ENCODE measurements at places on chromosomes 12 and 14.

- no peak for DNase-seq
Measured at GRCh38 chr14:96129128-96129736, 75.4 kb upstream of the BDKRB2 start.

GRCh38 chr14:81533212-81533535 lies 479 bp downstream of the SEL1L start:
- DNase-seq, result no peak

DNA sequence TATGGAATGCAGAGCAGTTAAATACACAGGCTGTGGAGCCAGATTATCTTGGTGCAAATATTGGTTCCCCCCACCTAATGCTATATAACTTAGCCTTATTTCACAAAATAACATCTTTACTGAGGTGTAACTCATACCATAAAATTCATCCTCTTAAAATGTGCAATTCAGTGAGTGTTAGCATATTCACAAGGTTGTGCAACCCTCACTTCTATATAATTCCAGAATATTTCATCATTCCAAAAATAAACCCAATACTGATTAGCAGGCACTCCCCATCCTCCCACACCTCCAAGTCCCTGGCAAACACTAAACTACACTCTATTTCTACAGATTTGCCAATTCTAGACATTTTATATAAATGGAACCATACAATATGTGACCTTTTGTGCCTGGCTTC lies 116.3 kb upstream of the CNTN1 start:
- no peak for DNase-seq

DNA sequence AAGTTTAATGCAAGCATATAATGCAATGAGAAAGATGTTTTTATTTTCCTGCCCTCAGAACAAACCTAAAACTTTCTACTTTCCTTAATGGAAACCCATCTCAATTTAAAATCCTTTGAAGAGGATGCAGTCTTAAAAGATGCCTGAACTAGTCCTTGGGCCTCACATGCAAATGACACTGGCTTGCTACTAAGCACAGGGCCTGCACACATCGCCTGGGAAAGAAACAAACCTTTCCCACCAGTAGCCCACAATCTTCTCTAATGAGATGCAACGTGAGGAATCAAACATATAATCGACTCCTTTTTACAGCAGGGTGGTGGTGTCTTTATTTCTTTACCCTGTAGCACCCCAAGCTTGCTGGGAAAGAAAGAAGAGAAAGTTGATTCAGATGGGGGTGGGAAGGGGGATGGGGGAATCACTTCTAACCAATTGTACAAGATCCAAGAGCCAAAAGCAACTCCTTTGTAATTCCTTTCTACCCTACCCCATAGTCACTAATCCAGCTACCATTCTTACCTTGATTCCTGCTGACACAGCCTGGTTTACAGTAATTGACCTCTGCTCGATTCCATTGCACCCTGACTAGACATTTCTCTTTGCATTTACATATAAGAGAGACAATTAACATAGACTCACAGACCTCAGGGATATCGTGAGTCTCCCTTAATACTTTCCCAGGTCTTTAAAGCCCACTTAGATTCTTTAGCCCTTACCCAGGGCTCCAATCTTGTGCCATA lies 69.5 kb upstream of the FERMT2 start:
- DNase-seq, result no peak

DNA sequence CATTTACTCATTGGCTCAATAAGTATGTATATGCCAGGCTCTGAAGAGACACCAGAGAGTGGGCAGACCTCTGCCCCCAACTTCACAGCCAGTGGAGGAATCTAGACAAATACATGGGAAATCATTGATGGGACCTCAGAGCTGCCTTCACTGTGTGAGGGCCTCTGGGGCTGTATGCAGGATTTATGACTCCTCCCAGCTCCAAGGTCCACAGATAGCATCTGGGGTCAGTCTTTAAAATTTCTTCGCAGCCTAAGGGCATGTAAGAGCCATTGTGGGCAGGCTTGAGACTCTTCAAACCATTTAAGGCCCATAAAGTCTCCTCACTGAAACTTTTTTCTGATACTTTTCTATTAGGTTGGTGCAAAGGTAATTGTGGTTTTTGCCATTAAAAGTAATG lies 125.5 kb downstream of the SPTSSA start:
- no peak for DNase-seq

GRCh38 chr14:56632195-56632594 lies 52.6 kb downstream of the TMEM260 start:
- no peak for DNase-seq

- DNase-seq, result no peak
Measured at GRCh38 chr12:64170024-64170423, 52.1 kb downstream of the KICS2 start.

DNA sequence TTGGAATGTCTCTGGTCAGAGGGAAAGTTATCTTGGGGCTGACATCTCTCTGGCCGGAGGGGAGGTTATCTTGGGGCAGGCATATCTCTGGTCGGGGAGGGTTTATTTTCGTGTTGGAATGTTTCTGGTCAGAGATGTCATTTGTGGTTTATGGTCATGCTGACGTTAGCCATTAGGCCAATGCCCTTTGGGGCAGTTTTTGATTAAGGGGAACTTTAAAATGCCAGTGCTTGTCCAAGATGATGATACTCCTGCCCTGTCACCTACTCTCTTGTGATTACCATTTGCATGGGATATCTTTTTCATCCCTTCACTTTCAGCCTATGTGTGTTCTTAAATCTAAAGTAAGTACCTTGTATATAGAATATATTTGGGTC lies 29.0 kb upstream of the A2M start:
- DNase-seq, result no peak

GRCh38 chr12:21642707-21643389 lies 14.8 kb downstream of the LDHB start:
- DNase-seq, result no peak

GRCh38 chr12:80217011-80217535 lies 117.7 kb downstream of the OTOGL start:
- no peak for DNase-seq

DNA sequence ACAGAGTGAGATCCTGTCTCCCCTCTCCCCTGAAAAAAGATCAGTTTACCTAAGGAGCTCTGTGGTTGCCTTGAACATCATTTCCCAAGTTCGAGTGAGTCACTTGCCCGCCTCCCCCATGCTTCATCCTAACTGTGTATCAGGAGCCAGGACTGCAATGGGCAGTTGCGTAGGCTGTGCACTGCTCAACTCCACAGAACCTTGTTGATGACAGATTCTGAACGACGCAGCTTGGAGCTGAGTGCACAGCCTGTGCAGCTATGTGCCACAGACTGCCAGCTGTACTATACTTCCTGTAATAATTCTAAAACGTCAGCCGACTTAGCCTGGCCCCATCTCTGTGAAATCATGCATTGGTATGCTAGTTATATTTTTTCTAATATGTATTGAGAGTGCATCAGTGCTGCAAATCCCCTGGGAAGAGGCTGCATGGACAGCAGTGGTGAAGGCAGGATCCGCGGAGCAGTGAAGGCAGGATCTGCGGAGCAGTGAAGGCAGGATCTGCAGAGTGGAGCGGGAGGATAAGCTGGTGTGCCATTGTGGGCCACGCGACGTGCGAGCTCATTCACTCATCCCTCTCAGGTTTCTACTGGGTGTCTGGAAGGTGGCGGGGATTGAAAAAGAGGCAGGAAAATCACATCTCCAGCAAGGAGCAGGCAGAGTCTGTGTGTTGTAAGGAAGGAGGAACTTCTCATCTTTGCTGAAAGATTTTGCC lies 80.8 kb downstream of the GALNT9 start:
- no peak for DNase-seq

- DNase-seq, result no peak
Measured at GRCh38 chr12:42980441-42980840, 390.9 kb upstream of the PRICKLE1 start.

- no peak for DNase-seq
Measured at GRCh38 chr14:66045572-66046021, 440.6 kb upstream of the CCDC196 start.

DNA sequence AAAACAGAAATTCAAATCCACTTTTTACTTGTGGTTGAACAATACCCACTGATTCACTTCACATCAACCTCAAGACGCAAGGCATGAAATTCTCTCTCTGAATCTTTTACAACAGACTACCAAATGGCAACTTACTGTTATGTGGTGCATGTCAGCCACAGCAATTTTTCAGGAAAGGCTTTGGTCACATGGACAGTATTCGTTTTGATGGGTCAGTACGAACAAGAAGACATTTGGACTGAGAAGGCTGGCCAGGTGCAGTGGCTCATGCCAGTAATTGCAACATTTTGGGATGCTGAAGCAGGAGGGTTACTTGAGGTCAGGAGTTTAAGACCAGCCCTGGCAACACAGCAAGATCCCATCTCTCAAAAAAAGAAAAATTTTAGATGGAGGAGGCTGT lies 144.0 kb downstream of the SEC23A start:
- DNase-seq, result no peak

DNA sequence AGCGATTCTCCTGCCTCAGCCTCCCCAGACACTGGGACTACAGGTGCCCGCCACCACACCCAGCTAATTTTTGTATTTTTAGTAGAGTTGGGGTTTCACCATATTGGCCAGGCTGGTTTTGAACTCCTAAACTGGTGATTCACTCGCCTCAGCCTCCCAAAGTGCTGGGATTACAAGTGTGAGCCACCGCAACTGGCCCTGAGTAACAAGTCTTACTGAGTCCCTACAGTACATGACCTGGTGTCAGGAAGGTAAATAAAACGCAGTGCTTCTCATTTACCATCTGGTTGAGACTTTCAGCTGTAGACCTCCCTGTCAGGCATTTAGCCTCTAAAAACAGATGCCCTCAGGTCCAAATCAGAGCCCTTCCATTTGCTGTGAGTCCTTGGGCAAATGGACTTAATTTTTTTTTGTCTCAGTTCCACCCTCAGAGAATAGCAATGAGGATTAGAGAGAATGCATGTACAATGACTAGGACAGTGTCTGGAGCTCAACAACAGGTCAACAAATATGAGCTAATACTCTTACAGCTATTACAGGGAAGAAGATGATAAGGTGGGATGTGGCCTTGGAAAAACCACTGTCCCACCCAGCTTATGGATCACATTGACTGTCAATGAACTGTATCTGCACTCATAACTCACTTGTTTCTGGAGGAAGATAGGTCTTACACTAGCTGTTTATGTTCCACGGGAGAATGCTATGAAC lies 70.5 kb downstream of the PHLDA1 start:
- no peak for DNase-seq

- no peak for DNase-seq
Measured at GRCh38 chr12:67489007-67489406, 159.5 kb upstream of the DYRK2 start.

DNA sequence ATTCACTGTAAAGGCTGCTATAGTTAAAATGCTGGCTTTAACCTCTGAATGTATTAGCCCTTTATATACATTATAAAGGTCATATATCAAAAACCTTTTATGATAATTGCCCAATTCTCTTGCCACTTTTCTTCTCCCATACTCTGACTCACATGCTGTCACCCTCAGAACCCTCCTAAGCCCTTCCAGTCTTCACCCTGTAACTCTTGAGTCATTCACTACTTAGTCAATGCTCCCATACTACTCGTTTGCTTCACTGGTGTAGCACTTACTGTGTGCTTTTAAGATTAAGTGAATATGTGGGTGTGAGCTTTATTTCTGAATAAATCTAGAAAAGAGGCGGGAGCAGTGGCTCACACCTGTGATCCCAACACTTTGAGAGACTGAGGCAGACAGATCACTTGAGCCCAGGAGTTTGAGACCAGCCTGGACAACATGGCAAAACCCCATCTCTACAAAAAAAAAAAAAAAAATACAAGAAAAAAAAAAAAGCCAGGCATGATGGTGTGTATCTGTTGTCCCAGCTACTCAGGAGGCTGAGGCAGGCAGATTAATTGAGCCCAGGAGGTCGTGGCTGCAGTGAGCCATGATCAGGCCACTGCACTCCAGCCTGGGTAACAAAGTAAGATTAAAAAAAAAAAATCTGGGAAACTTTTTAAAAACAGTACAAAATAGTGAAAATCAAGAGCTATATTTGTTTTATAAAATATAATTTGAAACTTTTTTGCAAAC lies 37.6 kb downstream of the SPATA7 start:
- DNase-seq, result no peak

DNA sequence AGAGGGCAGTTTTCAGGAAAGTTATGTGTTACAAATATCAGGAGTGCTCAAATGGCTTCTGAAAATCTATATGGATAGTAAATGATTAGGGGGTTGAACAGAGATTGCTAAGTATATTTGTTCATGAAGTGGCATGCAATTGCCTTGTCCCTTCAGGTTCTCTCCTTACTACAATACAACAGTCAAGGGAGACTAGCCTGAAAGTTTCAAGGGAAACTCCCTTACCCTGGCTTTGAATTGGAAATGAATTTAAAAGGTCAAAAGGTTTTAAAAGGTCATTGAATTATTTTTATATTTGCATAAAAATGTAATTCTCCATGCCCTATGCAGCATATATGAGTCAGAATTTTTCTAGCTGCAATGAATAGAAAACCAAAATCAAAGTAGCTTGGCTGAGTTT lies 253.1 kb upstream of the SYT1 start:
- DNase-seq, result no peak

- DNase-seq, result no peak
Measured at GRCh38 chr12:60349232-60349978, 753.6 kb downstream of the SLC16A7 start.

GRCh38 chr12:45725631-45726602 lies 3.6 kb upstream of the ARID2 start:
- no peak for DNase-seq

- no peak for DNase-seq
Measured at GRCh38 chr14:22721213-22721612, 45.3 kb upstream of the OXA1L start.

DNA sequence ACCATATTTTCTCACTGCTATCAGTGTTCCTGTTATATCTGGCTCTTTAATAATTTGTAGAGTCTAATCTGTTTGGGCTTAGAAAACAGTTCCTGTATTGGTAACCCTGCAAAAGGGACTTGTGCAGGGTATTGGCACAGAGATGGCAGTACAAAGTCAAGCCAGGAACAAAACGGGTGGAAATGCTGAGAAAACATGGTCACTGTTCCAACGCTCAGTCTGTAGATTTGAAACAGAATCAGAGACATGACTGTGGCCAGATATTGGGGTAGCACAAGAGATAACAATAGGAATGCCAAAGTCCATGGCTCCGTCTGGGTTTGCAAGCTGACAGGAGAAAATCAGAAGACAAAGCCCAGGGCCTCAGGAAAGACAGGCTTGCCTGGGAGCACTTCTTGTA lies 290.7 kb upstream of the PDE3A start:
- no peak for DNase-seq

GRCh38 chr14:91327250-91327595 lies 82.7 kb upstream of the GPR68 start:
- DNase-seq, result no peak

GRCh38 chr12:69123919-69124638 lies 115.3 kb upstream of the CPSF6 start:
- no peak for DNase-seq

- DNase-seq, result no peak
Measured at GRCh38 chr12:118160536-118160935, 24.6 kb downstream of the PEBP1 start.

- no peak for DNase-seq
Measured at GRCh38 chr12:32567296-32567674, 111.8 kb upstream of the DNM1L start.

GRCh38 chr12:100942984-100943749 lies 148.6 kb downstream of the ANO4 start:
- DNase-seq, result no peak

Data from stimulated activated CD4-positive, alpha-beta T cell treated with anti-CD3 and anti-CD28 coated beads, TNF-alpha, amount 100 ng/mL, for 4 hours (primary cell).